Stimulated activated CD4-positive, alpha-beta T cell treated with anti-CD3 and anti-CD28 coated beads, Interleukin-4, amount 100 ng/mL, for 48 hours (primary cell): ENCODE measurements at places on chromosomes 7 and 10.

DNA sequence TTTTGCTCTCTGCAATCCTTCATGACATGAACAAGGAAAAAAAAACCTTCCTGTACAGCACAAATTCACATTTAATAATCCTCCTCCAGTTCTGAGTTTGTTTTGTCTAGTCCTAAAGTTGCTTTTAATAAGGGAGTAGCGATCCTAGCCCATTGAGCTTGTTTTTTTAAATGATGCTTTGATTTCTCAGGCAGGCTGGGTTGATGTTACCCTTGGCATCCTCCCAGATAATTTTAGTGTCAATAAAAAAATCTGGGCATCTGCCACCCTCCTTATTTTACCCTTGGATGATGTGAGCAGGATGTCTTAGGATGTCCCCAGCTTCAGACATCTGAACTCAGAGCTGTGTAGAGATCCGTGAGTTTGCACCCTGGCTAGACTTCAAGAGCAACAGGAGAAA is 33.9 kb upstream of the PROSER2 start:
- DNase-seq: no peak

GRCh38 chr7:24395512-24395911 is 111.5 kb downstream of the NPY start:
- no peak for DNase-seq

- DNase-seq: no peak
These were observed 98.1 kb downstream of the PTPN20 start for GRCh38 chr10:47009215-47009838.

GRCh38 chr7:101377189-101377736 is 14.6 kb downstream of the COL26A1 start:
- DNase-seq: no peak

DNA sequence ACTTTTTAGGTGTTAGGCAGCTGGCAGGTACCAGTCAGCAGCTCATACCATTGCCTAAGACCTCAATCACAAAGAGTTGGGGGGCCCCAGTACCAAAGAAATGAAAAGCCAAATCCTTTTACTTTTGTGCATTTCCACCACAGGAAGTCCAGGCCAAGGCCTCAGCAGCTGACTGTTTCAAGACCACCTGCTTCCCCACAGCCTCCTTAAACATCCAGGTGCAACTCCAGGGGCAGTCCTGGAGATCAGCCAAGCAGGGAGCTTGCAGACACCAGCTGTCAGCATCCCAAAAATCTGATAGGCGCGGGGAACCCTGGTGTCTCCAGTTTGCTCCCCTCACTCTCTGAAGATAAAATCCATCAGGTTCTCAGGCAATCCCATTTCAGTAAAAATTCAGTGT is 91.5 kb upstream of the EFCAB10 start:
- DNase-seq: no peak

- no peak for DNase-seq
These were observed 51.4 kb downstream of the PLPP4 start for GRCh38 chr10:120508393-120508792.

- no peak for DNase-seq
These were observed 46.2 kb downstream of the AMZ1 start for GRCh38 chr7:2734084-2734686.

- no peak for DNase-seq
These were observed 215.6 kb upstream of the CHRM2 start for GRCh38 chr7:136652635-136653370.

- no peak for DNase-seq
These were observed 138.3 kb upstream of the KLF14 start for GRCh38 chr7:130872341-130872740.

- DNase-seq: no peak
These were observed 50.8 kb upstream of the FRMD4A start for GRCh38 chr10:14381475-14381874.

DNA sequence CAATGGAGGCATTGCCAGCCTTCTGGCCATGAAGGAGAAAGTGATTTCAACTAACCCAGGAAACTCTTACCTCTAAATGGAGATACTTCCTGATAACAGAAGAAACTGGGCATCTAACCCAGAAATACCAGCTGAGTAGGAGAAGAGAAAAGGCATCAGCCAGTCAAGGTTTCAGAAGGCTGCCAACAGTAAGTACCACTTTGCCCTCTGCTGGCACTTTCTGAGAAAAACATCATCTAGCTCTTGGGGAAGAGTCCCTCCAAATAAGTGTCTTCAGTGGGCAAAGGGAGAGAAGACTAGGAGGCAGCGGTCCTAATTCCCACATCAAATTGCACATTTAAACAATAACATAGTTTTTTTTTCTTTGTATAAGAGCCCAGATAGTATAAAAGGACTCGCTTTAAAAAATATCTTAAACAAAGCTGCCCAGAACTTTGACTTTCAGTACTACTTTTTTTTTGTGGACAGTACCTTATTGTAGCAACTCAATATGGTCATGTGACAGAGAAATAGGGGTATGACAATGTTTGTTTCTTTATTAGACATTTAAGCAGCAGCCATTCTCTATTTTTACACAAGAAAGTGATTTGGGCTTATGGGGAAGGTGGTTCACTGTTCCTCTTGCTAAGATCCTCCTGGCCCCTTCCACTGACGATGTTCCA is 157.3 kb downstream of the CTTNBP2 start:
- DNase-seq: no peak

- DNase-seq: no peak
These were observed 594.9 kb downstream of the REEP3 start for GRCh38 chr10:64115908-64116643.

GRCh38 chr10:103215601-103216000 is 22.5 kb upstream of the NT5C2 start:
- no peak for DNase-seq

DNA sequence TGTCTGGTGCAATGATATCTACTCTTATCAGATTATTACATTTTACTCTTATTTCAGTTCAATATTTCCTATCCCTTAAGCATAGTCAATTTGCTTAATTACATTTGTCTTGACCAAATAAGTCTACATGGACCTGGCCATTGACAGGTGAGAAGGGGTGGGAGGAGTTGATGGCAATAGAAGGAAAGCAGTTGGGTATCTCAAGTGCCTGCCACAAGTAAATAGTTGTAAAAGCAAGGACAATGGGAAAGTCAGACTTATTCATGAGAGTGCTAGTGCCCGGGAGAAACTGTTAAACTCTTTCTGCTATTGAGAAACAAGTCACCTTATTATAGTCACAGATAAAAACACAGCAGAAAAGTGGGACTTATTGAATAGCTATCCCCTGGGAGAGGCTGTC is 32.4 kb upstream of the HGF start:
- DNase-seq: no peak

GRCh38 chr10:77175631-77176222 is 461.9 kb downstream of the KCNMA1 start:
- no peak for DNase-seq

GRCh38 chr7:55194522-55194921 is 170.6 kb upstream of the LANCL2 start:
- no peak for DNase-seq

- peak; percentile 66 for DNase-seq
These were observed 3.3 kb upstream of the SHH start for GRCh38 chr7:155815332-155816191.

- no peak for DNase-seq
These were observed 880 bp downstream of the RAMP3 start for GRCh38 chr7:45158471-45158870.

GRCh38 chr7:11256501-11256900 is 282.8 kb downstream of the PHF14 start:
- DNase-seq: no peak

GRCh38 chr7:37927773-37928444 is 7.5 kb downstream of the EPDR1 start:
- no peak for DNase-seq

DNA sequence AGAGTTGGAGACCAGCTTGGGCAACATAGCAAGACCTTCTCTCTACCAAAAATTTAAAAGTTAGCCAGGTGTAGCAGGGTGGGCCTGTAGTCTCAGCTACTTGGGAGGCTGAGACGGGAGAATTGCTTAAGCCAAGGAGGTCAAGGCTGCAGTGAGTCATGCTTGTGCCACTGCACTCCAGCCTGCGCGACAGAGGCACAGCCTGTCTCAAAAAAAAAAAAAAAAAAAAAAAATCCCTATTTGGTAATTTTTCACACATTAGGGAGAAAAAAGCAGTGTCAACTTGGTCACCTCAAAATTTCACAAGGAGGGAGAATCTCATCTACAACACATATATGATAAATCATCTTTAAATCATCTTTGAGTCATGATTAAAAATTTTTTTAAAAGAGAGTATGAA is 6.4 kb upstream of the ZNF398 start:
- no peak for DNase-seq

DNA sequence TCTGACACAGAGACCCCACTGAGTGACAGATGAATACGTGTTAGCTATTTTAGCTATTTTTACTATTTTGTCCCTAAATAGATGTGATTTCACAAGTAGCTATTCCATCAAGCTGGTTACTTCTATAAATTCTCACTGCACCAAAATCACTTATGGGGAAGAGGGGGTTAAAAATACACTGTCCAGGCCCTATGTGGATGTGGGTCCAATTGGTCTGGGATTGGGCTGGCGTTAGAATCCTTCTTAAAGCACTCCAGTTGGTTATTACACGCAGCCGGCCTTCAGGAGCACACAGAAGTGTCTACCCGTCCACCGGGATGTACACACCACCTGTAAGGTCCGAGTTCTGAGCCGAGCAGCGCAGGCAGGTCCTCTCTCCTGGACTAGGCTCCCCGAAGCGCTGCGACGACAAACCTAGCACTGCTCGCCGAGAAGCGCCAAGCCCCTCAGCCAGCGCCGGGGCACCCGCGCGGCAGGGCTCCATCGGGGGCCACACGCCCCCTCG is 222.3 kb upstream of the MKLN1 start:
- no peak for DNase-seq

DNA sequence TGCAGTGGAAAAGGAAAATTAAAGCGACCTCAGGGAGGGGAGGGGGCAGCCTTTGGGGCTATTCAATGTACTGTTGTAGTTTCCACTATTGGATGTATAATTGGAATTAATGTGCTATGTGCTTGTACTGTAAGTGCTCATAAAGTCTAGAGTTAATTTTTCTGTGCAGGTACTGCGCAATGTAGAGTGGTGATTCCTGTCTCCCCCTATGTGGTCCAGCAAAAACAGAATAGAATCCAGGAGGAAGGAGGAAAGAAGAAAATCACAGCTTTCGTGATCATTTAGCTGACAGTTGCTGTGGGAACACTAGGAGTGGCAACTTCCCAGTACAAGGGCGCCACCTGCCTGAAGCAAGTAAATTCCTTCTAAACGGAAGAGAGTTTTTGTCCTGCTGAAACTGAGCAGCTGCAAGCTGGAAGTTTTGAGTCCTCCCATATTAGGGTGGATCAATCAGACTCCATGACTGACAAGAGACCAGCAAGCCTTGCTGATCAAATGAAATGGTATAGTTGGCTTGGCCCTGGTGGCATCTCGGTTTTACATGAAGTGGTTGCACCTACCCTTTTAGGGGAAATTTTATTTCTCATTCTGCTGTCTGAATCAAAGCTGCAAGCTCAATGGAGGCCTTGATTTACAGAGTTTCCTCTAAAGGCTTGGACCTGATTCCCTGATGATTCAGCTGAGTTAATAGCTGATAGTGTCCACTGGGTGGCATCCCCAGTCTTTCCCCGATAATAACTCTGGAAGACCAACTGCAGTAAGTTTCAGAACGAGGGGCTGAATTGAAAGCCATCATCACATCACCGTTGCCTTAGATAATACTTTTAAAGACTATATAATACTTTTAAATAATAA is 299.8 kb downstream of the HGF start:
- DNase-seq: peak; percentile 5

GRCh38 chr7:123070702-123071286 is 75.3 kb upstream of the TAS2R16 start:
- no peak for DNase-seq

DNA sequence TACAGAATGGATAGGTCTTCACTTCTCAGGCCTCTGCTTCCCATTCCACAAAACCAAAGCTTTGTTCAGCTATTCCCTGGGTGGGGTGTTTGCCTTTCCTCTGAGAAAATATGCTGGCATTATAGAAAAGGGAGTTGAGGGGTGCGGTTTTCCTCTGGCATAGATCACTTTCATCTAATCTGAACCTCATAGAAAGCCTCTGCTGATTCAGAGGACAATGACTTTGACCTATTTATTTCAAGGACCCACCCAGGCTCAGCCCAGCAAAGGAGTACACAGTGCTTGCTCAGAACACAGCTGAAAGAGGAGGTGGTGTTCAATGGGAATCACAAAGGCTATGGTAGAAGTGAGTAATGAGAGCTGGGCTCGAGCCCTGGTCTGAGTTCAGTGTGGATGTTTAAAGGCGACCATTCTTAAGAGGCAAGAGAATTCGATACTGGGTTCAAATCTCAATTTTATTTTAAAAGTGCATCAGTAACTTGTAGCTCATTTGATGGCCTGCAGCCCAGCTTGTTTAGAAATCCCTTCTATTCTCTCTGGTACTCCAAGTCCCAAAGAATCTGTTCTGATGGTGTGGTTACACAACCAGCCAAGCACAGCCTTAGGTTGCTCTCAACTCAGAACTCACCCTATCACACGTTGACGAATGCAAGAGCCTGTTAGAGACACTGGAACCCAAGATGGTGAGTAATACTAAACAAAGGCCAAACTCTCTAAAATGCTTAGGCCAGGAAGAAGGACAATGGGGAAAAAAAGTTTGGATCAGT is 1012.8 kb downstream of the LRMDA start:
- DNase-seq: no peak

DNA sequence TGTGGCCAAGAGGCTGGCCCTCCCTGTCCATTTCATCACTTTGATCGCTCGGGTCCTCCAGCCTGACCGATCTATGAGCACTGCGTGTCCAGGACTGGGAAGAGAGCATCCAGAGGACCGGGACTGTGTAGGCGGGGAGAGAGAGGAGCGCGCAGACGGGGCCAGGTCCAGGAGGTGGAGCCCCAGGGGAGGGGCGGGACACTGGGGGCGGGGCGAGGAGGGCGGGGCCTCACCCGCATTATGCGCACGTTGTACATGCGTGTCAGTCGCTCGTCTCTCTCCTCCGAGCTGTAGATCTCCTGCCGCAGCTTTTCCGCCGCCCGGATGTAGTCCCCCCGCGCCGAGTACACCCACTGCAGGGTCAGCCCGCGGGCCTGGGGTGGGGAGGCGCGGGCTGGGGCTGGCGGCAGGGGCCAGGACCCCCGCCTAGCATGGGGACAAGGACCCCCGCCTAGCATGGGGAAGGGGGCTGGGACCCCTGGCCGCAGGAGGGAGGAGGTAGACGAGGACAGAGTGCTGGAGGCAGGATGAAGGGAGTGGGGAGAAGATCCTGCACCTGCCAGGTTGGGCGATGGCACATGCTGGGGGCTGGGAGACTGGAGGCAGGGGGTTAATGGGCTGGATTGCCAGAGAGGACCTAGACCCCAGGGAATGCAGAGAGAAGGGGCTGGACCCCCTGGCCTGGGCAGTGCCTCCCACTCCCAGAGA is 14.3 kb downstream of the MOSPD3 start:
- peak; percentile 83 for DNase-seq
